Nephron progenitor cell (in vitro differentiated cells): ENCODE measurements at places on chromosomes 12 and 14.

- DNase-seq: no peak
These were observed 404.7 kb downstream of the DAD1 start for GRCh38 chr14:22184157-22184829.

DNA sequence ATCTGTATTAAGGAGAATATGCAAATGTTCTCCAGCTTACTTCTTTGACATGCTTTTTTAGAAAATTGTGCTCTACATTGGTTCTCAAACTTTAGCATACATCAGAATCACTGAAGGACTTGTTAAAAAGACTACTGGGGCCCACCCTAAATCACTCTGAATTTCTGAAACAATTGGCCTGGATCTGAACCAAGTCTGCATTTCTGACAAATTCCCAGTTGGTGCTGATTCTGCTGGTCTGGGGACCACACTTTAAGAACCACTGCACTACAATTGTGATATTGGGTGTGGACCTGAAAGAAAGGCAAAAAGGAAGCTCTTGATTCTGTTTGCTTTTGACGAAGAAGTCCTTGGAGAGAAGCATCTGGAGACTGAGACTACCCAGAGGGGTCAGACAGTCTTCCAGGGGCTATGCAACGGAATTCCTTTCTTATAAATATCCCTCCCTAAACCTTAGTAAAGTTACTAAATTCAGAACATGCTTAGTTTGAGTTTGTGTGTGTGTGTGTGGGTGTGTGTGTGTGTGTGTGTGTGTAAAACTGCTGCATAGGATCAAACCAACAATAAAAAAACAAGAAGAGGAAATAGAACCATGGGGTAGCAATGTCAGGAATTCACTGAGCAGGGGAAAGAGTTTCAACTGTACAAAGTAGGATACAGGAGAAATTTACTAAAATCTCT is 36.8 kb downstream of the EAPP start:
- no peak for DNase-seq

GRCh38 chr14:105888151-105888550 is 361.8 kb downstream of the TMEM121 start:
- DNase-seq: no peak

GRCh38 chr12:113973109-113973904 is 7.2 kb upstream of the RBM19 start:
- no peak for DNase-seq

DNA sequence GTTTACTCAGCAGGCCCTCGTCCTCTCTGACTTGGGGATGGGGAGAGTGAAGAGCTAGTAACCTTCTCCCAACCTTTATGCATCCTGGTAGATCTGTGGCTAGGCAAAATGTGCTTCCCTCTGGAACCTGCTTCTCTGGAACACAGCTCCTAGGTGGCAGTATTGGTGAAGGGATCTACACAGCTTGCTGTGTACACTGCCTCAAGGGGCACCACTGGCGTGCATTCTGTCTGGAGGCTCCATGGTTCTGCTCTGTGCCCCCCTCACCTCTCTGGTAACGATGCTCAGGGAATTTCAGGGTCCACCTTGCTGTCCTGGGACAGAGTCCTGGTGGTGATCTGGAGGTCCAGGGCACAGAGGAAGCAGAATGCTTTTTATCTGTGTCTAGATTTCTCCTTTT is 43.5 kb upstream of the KCNA5 start:
- no peak for DNase-seq

DNA sequence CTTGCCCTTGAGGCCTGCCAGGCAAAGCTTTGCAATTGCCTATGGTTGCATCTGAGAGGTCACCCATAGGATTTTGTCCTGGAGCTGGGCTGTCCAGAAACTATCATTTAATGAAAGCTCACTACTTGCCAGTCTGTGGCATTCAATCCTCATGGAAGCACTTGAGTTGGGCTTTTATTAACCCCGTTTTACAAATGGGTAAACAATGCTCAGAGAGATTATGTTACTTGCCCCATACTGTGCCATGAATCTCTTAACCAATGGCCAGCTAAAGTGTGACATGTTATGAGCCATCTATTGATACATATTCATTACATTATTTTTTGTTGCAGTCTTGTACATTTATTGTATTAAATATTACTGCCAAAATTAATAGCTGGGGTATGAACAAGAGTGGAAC is 35.9 kb downstream of the PDZRN4 start:
- no peak for DNase-seq

- no peak for DNase-seq
These were observed 211.6 kb downstream of the KIF26A start for GRCh38 chr14:104349950-104350349.

GRCh38 chr12:15535352-15535781 is 213.1 kb downstream of the PTPRO start:
- no peak for DNase-seq

GRCh38 chr12:32273712-32274111 is 125.6 kb upstream of the FGD4 start:
- peak; percentile 26 for DNase-seq

- no peak for DNase-seq
These were observed 390.0 kb downstream of the AEBP2 start for GRCh38 chr12:19829100-19829853.

- DNase-seq: no peak
These were observed 60.3 kb downstream of the TESC start for GRCh38 chr12:117038919-117039318.

DNA sequence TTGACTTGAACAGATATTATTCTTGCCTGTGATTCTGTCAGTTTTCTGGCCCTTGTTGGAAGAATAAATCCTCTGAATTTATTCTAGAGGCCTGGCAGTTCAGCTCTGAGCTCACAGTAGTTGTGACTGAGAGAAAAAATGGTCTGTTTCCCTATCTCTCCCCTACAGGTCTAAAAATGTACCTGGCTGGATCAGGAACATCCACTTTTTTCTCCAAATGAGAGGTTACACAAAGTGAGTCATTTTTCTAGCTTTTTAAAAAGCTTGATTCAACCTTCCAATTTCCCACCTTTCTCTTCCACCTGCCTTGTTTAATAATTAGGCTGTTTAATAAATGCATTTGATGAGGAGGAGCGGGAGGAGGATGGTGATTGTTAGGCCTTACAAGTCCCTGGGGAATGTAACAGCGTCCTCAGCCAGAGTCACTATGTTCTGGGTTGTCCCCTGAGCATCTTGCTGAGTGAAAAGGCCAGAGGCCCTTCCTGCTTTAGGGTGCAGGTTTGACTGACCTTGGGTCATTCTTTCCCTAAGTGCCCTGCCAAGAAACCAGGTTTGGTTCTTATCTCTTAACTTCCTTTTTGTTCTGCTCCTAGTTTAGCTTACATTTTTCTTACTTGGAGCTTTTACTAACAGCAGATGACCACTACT is 91.7 kb upstream of the FUT8 start:
- no peak for DNase-seq
